ENCODE measurements at places on chromosomes 4 and X.

DNA sequence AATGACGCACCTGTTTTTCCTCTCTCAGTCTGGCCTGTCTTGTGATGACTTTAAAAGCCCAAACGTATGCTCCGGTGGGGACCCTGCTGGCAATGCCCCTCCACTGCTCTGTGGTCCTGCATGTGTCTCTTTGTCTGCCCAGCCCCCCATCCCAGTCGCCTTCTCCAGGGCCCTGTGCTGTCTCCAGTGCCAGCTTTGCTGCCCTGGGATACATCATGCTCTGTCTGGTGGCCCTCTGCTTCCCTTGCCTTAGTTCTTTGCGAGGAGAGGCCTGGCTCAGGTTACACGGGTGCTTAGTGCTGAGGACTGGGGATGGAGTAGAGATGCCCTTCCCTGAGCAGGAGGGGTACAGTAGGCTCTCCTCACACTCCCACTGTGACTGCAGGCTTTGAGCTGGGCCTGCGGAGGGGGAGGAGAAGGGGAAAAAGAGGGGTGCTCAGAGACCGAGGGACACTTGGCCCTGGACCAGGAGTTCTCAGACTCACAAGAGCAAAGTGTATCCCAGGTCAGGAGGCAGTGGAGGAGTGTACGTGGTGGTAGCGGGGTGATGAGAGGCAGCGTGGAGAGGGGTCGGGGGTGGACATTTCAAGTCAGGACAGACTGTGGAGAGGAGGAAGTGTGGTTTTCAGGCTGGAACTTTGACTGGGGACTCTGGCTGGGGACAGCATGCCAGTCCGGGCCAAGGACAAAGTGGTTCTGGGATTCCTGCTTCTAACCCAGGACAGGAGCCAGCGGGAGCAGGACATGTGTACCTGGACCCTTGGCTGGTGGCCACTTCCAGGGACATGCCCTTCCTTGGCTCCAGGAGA is 2.8 kb downstream of the APLN start:
- no peak for DNase-seq

GRCh38 chr4:25807102-25807728 is 55.6 kb downstream of the SEL1L3 start:
- no peak for DNase-seq

DNA sequence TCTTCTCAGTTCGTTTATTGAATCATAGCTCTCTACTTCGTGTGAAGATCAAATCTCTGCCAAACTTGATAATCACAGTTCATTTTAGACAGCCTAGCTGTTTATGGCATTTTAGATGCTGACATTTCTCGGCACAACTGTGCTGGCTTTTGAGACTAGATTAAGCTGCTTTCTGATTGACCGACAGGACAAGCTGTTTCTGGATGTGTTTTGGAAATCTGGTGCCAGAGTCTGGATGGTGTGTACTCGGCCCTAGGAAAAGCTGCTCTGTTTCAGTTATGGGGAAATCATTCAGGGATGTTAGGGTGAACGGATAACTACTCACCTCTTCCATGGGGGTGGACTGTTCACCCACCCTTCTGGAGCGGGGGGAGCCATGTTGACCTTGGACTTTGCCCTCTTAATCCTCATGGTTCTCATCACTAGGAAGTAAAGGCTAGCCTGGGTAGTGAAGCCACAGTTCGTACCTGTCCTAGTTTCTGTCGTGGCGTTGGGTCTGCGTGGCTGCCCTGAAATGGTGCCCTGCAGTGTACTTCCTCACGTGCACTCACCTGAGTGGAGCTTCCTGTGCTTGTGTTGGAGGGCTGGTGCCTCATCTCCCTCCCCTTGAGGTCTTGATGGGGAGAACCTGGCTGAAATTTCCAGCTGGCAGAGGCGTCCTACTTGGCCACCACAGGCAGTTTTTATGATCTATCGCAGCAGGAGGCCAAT is 13.7 kb upstream of the WDR1 start:
- no peak for DNase-seq

- DNase-seq, result no peak
Observed at GRCh38 chrX:55119712-55120111, 30.9 kb downstream of the PAGE2 start.

DNA sequence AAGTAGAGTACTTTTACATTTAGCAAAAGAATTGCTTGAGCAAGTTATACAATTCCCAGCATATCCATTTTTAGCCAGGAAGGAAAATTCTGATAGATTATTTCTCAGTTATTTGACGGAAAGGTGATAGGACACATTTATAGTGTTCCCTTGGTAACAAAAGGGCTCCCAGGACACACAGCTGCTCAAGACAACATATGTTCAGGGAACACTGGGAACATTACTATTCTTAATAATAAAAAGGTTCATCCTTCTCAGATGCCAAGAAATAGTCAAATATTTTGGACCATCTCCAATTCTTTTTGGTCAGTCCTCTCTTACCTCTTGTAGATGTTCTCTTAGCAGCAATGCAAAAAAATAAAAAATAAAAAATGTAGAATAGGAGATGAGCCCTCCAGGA is 66.8 kb upstream of the SMAD1 start:
- DNase-seq, result no peak

- no peak for DNase-seq
Observed at GRCh38 chr4:148055844-148056243, 324.0 kb downstream of the ARHGAP10 start.

- no peak for DNase-seq
Observed at GRCh38 chrX:148576396-148576795, 76.0 kb downstream of the AFF2 start.

GRCh38 chr4:24808955-24809354 is 13.6 kb downstream of the SOD3 start:
- no peak for DNase-seq

DNA sequence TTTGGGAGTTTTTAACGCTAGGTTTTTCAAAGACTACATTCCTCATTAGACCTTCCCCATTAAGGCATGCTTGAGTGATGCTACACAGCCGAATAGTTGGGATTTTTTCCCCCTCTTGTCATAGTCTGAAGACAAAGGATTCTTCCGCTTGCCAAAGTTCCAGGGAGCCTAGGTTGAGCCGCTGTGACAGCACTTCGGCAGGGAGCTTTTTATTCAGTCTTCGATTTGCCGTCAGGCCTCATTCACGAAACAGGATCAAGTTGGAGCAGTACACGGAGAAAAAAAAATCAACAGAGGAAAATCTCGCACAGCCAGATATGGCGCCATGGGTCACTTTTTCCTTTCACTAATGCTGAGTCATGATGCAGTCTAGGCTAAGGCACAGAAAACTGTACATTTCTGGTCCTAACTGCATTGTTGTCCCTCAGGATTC is 24.3 kb downstream of the SHROOM3 start:
- no peak for DNase-seq

DNA sequence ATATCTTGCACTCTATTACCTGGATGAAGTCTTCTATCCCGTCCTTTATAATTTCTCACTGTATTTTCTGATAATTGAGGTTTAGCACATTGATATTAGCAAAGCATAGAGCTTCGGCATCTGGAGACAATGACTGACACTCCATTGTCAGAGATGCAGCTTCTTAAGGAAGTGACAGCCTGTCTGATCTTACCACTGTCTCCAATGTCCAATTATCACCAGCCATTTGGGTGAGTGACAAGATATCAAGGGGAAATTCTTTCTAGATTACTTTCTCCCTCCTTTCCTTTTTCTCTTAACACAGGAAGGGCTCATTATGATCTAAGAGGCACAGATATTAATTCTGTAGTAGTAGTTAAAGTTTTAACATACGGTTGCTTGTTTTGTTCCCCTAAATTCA is 86.4 kb downstream of the LDB2 start:
- DNase-seq, result no peak

GRCh38 chr4:136690360-136690759 is 841.9 kb downstream of the PCDH18 start:
- DNase-seq, result no peak

DNA sequence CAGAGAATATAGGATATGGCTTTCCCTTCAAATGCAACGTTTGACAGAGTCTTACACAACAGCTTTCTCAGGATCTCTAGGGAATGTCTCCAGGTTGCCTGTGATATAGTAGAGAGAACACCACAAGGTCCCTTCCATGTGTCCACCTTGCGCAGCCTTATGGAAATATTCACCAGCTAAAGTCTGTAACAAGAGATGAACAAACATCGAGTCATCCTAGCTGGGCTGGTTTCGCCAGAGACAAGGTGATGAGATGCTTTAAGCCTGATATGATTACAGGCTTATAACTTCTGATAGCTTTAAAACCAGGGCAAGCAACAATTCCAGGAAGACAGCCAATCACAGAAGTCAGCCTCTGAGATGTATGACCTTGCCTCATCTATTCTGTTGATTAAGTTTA is 83.8 kb downstream of the SEL1L3 start:
- DNase-seq, result no peak

DNA sequence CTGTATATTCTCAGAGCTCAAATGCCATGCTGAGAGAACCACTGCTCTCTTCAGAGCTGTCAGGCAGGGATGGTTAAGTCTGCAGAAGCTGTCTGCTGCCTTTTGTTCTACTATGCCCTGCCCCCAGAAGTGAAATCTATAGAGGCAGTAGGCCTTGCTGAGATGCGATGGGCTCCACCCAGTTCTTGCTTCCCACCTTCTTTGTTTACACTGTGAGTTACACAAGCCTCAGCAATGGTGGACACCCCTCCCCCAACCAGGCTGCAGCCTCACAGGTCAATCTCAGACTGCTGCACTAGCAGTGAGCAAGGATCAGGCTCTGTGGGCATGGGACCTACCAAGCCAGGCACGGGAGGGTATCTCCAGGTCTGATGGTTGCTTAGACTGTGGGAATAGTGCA is 271.6 kb downstream of the CENPC start:
- no peak for DNase-seq

- no peak for DNase-seq
Observed at GRCh38 chrX:30649859-30650258, 3.4 kb upstream of the GK start.

DNA sequence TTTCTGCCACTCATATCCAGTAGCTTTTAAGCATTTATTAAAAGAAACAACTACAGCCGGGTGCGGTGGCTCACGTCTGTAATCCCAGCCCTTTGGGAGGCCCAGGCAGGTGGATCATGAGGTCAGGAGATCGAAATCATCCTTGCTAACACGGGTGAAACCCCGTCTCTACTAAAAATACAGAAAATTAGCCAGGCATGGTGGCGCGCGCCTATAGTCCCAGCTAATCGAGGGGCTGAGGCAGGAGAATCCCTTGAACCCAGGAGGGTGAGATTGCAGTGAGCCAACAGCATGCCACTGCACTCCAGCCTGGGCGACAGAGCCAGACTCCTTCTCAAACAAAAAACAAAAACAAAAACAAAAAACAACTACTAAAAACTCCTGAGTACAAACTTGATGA is 119.8 kb downstream of the EPHA5 start:
- no peak for DNase-seq

GRCh38 chr4:169256101-169256612 is 14.6 kb downstream of the SH3RF1 start:
- DNase-seq, result no peak

GRCh38 chrX:48533165-48533564 is 6.3 kb upstream of the TBC1D25 start:
- no peak for DNase-seq

GRCh38 chr4:120034913-120035312 is 31.7 kb downstream of the MAD2L1 start:
- no peak for DNase-seq

- no peak for DNase-seq
Observed at GRCh38 chrX:12972243-12972642, 2.7 kb upstream of the TMSB4X start.

DNA sequence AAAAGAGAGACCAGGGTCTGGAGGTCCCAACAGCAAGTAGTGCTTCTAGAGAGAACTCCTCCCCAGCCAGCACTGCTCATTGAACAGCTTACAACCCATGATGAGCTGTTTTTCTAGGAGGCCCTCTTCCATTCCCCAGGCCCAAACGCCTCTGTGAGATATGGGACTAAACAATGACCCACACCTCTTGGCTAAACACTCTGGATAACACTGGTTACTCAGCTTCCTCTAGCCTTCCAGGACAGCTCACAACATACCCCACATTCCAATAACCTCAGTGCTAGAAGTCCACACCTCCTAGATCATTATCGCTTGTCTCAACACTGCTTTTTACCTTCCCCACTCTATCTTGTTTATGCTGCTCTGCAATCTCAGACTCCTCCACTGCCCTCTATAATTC is 35.4 kb upstream of the PGRMC2 start:
- no peak for DNase-seq

DNA sequence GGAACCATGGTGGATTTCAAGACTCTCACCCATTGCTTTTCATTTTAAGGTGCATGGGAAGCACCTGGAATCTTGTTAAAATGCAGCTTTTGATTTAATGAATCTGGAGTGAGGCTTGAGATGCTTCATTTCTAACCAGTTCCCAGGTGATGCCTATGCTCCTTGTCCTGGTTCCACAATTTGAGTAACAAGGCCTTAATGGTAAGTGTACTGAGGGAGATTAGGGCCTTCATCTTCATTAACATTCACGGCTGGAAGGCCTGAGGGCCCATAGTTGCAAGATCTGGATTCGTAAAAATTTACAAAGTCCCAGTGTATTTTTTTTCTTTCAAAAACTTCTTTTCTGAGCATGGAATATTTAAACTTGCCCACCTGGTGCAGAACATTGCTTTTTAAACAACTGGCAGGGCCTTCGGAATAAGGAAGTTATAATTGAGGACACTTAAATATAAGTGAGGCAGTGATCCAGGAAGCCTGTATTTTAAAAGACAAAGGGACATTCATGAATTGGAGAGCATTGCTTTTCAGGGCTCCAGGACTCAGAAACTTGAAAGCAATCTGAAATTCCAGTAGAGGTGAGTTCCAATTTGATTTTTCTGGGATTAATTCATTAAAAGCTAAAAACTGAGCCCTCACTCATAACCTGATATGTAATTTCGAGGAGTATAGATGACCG is 77.8 kb downstream of the NPNT start:
- DNase-seq, result no peak

GRCh38 chr4:140679576-140679975 is 76.6 kb downstream of the TBC1D9 start:
- DNase-seq, result no peak

GRCh38 chr4:176920694-176921093 is 128.0 kb upstream of the VEGFC start:
- no peak for DNase-seq

- no peak for DNase-seq
Observed at GRCh38 chr4:144712775-144713174, 66.8 kb downstream of the HHIP start.

All from activated T-helper 9 cell treated with anti-CD3 and anti-CD28 coated beads, Interleukin-2, amount 50 U/mL, for 16 hours (primary cell).